Tibial artery (tissue), 4 donors: ENCODE measurements at places on chromosomes 5 and 9.

- H3K27me3 ChIP-seq = no peaks in the 10 kb centered on the region
- H3K4me1 ChIP-seq = no peaks in the 10 kb centered on the region
- no peak overlapping the region for H3K27ac ChIP-seq
- no peak for DNase-seq
- H3K36me3 ChIP-seq = no peaks in the 10 kb centered on the region
These were observed 81.4 kb upstream of the ZNF366 start for GRCh38 chr5:72588640-72589039.

DNA sequence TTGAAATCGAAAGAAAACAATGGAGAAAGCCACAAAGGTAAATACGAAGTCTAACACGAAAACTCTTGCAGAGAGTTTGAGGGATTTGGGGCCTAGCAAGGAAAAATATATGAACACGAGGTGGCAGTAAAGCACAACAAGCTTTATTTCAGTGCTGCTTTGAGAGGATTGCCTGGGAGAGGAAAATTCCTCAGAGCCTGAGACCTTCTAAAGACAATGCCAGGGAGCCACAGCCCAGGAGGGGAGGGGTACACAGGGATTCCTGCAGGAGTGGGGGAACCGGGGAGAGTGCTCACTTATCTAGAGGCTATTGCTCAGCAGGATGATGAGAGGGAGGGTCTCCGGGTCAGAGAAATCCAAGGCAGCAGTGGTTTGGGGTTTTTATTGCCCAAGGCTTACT, 134.9 kb upstream of the ADCY2 start:
- H3K4me3 ChIP-seq = no peak overlapping the region
- H3K27me3 ChIP-seq = no peaks in the 10 kb centered on the region
- H3K36me3 ChIP-seq = no peaks in the 10 kb centered on the region
- no peaks in the 10 kb centered on the region for H3K4me1 ChIP-seq

DNA sequence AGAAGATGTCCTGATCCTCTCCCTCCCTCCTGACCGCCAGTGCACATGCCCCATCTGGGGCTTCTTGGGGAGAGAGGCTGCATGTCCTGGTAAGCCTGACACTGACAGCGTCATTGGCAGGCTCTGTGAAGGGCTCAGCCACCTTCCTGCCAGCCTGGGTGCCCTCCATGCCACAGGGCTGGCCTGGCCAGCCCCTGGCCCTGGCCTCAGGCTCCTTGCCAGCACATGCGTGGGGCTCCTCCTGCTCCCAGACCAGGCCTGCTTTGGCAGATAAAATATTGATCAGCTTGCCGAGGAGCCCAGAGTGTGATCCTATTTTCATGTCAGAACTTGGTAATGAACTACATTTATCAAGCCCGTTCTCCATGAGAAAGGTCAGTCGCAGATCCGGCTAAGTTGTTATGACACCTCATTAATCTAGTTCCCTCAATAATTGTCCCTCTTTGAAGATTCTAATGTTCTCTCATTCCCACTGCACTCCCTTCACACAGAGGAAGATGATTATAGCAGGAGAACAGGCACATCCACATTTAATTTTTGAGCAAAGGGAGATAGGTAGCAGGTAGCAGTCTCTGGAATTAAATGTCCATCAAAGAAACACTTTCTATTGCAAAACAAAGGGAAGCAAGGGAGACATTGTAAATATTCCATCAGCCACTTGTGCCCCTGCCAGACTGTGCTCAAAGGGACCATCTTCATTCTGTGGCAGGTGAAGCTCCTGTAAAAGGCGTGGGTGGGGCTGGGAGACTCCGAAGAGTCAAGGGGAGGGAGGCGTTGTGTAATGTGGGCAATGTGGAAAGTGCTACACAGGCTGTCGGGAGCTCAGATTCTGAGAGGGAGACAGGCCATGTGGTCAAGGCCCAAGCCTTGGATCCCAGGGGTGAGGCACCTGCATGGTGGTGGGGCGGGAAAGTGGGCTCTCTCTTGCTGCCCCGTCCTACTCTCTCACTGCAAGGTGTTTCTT, 272.0 kb downstream of the HSPA4 start:
- no peak for DNase-seq
- H3K36me3 ChIP-seq = no peaks in the 10 kb centered on the region
- H3K27ac ChIP-seq = no peak overlapping the region
- H3K27me3 ChIP-seq = peaks cover 17% of the 10 kb centered on the region
- no peaks in the 10 kb centered on the region for H3K4me1 ChIP-seq

DNA sequence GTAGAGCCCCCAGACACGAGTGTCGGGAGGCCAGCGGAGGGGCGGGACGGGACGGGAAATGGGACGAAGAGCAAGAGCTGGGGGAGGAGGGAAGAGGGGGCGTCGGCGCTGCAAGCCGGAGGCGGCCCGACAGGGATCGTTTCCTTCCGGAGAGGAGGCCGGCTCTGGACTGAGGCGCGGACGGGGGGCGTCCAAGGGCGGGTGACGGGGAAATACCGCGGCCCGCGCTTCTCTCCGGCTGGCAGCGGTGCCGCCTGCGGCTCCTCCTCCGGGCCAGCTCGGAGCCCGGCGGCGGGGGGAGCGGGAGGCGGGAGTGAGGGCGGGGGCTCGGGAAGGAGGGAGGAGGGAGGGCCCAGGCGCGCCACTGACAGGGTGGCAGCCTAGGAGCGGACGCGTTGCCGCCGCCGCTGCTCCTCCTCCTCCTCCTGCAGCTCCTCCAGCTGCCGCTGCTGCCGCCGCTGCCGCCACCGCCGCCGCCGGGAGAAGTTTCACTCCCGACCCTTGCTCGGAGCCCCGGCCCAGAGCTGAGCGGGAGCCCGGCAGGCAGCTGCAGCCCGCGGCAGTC, at the start of gene CHSY3:
TSS of gene CHSY3 (plus strand) at position 364 of the 565 bp plus-strand sequence.
- H3K4me1 ChIP-seq = peaks cover 23% of the 10 kb centered on the region
- H3K27ac ChIP-seq = peak within 1 kb of the TSS; percentile 89
- no peaks in the 10 kb centered on the region for H3K27me3 ChIP-seq
- no peaks in the 10 kb centered on the region for H3K36me3 ChIP-seq
- peak within 1 kb of the TSS; percentile 88 for H3K4me3 ChIP-seq
- DNase-seq = peak; percentile 89

DNA sequence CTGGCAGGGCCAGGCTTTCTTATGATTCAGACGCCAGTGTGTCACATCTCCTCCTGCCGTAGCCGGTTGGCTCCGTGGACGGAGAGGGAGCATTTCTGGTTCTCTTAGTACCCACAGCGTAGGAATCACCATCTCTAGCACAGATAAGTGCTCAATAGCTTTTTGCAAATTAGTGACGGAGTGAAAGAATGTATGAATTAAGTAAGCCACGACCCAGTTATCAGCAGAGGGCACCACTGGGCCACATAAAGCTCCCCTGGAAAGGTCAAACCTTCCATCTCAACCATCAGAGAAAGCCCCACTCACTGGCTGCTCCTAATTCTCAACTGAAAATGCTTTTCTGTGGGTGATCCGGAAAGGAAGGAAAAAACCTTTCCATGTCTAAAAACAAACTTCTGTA, 317.0 kb upstream of the ADCY2 start:
- no peaks in the 10 kb centered on the region for H3K36me3 ChIP-seq
- DNase-seq = no peak
- no peak overlapping the region for H3K27ac ChIP-seq
- H3K27me3 ChIP-seq = no peaks in the 10 kb centered on the region
- H3K4me3 ChIP-seq = no peak overlapping the region

GRCh38 chr5:180099733-180100611, 28.4 kb upstream of the RNF130 start:
- no peak for DNase-seq
- H3K27me3 ChIP-seq = no peaks in the 10 kb centered on the region
- H3K4me3 ChIP-seq = no peak overlapping the region

DNA sequence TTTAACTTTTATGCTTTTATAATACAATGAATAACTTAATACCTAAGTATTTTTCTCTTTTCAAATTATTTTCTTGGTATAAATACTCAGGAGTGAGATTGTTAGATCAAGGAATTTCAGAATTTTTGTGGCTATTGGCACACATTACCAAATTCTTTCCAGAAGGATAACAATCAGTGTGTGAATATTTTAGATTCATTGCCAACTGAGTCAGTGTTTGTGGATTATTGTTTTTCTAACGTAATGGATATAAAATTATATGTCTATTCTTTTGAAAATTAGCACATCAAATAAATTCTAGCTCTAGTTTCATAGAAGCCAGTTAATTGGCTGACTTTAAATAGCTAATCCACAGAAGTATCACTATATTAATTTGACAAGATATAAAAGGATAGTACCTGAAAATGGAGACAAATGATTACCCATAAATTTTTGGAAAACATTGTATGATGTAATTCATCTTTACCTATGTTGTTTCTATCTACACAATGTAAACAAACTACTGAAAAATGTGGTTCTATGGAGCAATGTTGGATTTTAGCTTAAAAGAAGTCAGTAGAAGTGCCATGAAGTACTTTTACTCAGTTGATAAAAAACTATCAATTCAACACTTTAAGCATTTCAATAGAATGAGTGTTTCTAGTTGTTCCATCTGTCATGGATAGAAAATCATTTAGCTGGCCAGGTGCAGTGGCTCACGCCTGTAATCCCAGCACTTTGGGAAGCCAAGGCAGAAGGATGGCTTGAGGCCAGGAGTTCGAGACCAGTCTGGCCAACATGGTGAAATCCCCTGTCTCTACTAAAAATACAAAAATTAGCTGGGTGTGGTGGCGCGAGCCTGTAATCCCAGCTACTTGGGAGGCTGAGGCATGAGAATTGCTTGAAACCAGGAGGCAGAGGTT, 185.1 kb downstream of the ADAMTSL1 start:
- no peaks in the 10 kb centered on the region for H3K4me1 ChIP-seq
- H3K27ac ChIP-seq = no peak overlapping the region
- H3K36me3 ChIP-seq = no peaks in the 10 kb centered on the region
- no peak overlapping the region for H3K4me3 ChIP-seq

DNA sequence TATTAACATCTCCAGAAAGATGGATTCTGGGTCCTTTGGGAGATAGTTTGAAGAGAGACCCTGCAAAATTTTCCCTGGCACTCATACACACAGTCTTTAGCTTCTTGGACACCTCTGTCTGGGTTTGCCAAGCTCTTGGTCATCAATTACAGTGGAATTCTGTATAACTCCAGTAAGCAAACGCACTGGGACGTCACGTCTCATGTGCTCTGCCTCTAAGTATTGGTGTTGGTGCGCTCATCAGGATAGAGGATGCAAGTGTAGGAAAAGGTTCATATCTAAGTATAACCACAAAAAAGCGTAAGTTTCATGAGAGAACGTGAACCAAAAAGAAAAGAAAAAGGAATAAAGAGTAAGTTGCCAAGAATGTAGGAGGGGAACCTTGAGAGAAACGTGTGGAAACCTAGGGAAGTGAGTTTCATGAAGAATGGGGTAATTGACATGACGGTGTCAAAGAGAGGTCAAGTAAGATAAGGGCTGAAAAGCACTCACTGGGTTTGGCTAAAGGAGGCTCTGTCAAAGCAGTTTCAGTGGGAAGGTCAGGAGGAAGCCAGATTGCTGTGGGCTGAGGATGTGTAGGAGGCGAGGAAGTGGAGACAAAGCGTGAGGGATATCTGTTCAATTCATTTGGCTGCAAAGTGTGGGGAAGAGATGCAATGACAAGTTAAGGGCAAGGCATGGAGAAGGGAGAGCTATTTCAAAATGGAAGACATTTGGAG, 92.7 kb downstream of the RAD23B start:
- no peak overlapping the region for H3K4me3 ChIP-seq
- H3K27me3 ChIP-seq = no peaks in the 10 kb centered on the region
- H3K36me3 ChIP-seq = no peaks in the 10 kb centered on the region
- H3K27ac ChIP-seq = no peak overlapping the region

DNA sequence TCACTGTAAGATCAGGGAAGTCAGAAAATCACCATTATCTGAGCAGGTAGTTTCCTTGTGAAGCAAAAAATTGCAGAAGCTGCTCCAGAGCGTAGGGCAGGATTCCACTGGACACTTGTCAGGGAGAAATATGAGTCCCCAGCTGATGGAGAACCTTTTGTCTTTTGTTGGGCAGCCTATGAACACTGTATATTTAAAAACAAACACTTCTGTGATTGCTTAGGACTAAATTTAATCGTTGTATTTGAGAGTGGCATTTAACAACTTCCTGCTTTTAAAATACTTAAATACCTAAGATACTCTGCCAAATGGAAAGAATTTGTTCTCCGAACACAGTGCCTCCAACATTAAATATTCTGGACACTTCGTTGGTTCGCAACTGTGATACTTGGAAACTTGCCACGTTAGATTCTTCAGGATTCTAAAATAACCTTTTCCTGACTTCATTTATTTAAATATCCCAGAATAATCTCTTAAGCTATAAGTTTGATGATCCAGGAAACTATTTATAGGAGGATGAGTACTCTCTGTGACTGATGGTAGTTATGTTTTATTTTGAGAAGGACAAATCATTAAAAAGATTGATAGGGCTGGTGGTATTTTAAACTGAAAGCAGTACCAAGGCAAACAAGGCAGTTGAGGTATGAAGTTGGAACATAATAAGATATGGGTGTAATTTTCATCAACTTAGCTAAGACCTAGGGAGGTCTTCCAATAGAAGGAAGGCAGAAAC, 2.7 kb upstream of the HSPA4 start:
- H3K4me3 ChIP-seq = peak overlapping the region; percentile 2
- peaks cover 44% of the 10 kb centered on the region for H3K4me1 ChIP-seq
- no peaks in the 10 kb centered on the region for H3K27me3 ChIP-seq
- peak overlapping the region; percentile 94 for H3K27ac ChIP-seq

- H3K36me3 ChIP-seq = no peaks in the 10 kb centered on the region
- H3K4me3 ChIP-seq = no peak overlapping the region
- H3K27ac ChIP-seq = no peak overlapping the region
- no peak for DNase-seq
These were observed 225.1 kb downstream of the DCP2 start for GRCh38 chr5:113201715-113202114.

- H3K36me3 ChIP-seq = no peaks in the 10 kb centered on the region
- no peak overlapping the region for H3K27ac ChIP-seq
- no peaks in the 10 kb centered on the region for H3K4me1 ChIP-seq
- DNase-seq = no peak
- H3K4me3 ChIP-seq = no peak overlapping the region
- no peaks in the 10 kb centered on the region for H3K27me3 ChIP-seq
These were observed 100.3 kb downstream of the SLC1A3 start for GRCh38 chr5:36706662-36707061.

DNA sequence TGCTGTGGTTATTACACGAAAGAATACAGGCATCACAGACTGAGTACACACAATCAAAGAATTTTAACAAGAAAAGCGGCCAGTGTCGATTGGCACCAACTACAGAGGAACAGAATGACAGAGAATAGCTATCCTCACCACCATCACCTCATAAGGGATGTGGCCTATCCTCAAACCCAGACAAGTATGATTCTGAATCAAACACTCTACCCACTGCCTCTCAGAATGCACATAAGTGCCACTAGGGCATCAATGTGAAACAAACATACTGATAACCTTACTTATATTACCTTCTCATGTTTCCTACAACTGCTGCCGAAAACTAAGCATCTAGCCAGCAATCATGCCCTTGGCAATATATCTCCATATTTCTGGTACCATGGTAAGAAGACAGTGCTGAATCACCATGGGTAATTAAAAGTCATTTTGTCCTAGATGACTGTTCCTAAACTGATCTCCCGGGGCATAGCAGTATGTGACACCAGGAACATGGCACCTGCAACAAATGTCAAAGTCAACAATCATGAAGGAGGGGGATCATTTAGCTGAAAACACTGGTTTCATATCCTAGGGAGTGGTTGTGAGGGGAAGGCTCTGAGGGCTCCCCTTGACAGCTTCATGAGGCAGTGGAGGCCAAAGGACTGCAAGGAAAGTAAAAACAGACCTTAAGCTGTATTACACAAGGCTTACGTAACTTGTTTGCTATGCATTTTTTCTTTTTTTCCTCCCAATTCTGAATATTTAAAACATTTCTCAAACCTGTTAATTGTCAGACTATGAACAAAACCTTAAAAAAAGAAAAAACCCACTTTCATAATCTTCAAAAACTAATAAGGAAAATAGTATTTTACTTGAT, 88.3 kb downstream of the LHFPL2 start:
- H3K36me3 ChIP-seq = peaks cover 14% of the 10 kb centered on the region
- DNase-seq = no peak
- H3K4me1 ChIP-seq = no peaks in the 10 kb centered on the region
- H3K27me3 ChIP-seq = no peaks in the 10 kb centered on the region
- no peak overlapping the region for H3K4me3 ChIP-seq
- no peak overlapping the region for H3K27ac ChIP-seq
